ENCODE measurements at places on chromosomes 5 and 9.

DNA sequence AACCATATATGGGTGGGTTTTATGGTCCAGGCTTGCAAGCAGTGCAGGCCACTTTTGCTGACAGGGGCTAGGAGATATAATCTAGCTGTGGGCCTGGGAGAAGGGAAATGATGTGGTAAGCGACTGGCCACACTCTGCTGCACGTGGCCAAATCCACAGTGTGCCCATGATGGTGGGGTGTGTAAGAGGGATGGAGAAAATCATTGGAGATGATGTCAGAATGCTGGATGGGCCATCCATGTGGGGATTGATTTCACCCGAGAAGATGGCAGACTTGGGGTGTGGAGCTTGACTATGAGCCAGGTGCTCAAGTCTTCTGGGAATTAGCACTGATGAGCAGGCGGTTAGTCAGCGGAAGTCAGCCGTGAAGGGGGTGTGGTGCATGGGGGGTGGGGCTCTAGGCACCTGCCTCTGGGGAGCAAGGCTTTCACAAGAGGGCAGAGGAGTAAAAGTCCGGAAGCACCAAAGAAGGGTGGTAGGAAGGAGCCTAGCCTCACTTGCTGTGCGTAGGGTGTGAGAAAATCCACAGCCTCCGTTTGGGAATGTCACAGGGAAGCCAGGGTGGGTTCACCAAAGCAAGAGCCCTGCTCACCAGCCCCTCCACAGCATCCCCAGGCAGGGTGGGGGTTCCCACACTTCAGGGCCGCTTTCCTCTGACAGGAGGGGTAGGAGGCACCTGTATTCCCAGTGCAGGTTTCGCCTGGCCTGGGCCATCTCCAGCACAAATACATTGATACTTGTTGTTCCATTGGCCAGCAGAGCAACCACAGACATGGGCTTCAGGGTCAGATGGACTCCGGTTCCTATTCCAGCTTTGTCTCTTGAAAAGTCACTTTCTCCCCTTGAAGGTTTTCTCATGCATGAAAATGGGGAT lies 44.5 kb upstream of the ANGPTL2 start:
- DNase-seq = no peak

DNA sequence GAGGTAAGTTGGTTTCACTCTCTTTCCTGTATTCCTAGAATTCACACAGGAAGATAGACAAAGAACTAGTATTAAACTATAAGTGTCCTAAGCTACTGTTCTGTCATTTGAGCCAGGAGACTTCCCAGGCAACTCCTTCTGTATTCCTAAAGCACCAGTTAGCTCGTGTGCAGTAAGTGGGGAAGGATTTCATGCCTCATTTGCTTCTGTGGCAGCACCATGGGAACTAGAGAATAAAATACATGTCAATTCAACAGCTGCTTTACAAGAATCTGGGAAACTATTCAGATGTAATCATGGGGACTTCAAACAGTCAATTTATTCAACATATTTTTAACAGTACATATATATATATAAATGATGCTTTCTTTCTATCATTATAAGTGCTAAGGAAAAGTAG lies 762.3 kb downstream of the PRELID2 start:
- no peak for DNase-seq

DNA sequence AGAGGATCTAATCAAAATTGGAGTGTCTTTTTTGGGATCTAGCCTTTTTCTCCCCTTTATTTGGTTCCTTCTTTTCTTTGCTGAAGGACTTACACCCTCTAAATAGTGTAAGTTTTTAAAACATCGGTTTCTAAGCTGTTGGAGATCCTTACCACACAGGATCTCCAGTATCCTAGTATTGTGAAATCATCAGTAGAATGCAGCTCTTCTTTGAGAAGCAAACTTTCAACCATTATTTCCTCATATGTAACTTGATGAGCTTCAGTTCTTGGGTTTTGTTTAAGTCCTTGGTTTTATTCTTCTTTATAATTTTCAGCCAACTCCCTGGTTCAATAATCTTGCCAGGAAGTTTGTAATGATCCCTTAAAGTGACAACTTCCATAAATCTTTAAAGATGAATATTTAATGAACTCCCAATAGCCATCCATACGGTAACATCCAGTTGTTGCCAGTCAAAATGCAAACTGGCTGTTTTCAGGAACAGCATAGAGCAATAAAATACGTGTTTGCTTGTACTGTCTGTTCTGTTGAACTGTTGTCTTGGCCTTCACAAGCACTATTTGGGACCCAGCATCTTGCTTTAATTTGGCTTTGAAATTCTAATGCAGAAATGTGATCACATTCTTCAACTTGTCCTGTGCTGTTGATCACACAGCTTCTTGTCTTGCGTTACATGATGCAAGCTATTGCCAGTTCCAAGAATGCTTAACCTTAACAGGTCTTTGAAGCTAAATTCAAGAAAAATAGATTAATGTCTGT lies 34.8 kb upstream of the TTC23L start:
- peak; percentile 29 for DNase-seq

- peak; percentile 62 for DNase-seq
These were observed 12.1 kb upstream of the POC5 start for GRCh38 chr5:75729321-75729720.

GRCh38 chr5:117318528-117318927 lies 743.9 kb upstream of the SEMA6A start:
- DNase-seq = no peak

- no peak for DNase-seq
These were observed 243.0 kb upstream of the ITGA1 start for GRCh38 chr5:52544738-52545137.

DNA sequence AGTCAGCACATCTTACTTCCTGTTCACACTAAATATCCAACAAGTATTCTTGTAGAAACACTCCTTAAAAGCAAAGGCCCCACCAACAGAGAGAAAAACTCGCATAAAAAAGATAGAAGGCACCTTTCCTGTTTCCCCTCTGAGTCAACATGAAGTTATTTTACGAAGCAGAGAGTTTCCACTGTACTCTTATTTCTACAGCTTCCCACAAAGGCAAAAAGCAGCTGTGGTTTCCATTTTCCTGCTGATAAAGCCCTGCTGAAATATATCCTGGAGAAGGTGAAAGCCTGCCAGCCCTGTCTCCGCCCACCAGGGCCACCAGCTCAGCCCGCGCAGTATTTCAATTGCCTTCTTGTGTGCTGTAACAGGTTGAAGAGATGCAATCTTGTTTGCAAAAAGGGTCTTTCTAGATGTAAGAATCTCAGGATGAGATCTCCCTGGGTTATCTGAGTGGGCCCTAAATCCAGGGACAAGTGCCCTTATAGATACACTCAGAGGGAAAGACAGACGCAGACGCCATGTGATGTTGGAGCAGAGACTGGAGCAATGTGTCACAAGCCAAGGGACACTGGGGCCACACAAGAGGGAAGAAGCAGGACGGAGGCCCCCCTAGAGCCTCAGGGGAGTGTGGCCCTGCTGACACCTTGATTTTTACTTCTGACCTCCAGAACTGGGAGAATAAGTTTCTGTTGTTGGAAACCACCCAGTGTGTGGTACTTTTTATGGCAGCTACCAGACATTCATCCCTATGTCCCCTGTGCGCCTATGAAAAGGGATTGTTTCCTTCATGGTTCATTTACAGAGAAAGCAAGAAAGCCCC lies 19.9 kb downstream of the SEMA4D start:
- peak; percentile 80 for DNase-seq

DNA sequence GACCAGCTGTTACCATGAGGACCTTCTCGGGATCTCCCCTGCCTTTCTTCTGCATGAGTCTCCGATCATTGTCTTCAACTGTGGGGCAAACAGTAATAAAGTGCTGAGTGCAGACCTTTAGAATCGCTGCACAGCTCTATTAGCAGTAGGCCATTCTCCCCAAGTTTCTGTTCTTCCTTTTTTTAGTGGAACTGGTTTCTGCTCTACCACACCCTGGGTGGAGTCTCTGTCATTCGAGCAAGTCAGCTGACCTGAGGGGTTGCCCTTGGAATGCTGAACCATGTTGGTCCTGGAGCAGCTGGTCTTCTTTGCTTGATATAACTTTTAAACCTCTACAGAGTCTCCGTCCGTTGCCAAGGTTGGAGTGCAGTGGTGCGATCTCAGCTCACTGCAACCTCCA lies 33.4 kb upstream of the GNPDA1 start:
- DNase-seq = no peak

DNA sequence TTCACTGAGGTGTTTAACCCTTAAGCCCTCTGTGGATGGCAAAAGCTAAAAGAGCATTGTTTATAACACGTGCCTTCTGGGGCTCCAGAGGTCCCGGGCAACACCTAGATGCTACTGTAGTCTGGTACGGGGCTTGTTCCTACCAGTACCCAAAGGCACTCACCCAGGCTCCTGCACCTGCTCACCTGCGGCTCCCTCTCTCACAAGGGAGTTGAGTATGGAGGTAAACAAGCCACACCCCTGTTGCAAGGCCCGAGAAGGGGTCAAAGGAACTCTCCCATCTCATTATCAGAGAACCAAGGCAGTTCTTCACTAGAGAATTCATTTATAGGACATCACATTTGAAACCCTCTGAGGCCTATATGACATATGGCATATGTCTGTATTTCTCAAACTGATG lies 53.4 kb upstream of the IL6ST start:
- no peak for DNase-seq

DNA sequence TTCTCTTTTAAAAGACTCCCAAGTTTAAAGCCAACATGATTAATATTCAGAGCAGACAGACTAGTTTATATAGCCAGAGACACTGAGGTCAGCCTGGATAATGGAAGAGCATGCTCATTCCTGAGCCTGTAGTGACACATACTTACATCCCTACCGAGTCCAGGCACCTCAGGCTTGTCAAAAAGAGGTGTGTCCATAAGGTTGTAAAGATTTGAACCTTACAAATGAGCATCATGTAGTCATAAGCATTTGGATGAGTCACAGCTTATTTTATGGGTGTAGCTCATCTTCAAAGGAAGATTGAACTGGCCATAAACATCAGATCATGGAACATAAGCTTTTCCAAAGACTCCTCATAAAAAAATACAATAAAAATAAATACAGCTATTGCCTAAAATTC lies 333.5 kb downstream of the EFNA5 start:
- DNase-seq = no peak

DNA sequence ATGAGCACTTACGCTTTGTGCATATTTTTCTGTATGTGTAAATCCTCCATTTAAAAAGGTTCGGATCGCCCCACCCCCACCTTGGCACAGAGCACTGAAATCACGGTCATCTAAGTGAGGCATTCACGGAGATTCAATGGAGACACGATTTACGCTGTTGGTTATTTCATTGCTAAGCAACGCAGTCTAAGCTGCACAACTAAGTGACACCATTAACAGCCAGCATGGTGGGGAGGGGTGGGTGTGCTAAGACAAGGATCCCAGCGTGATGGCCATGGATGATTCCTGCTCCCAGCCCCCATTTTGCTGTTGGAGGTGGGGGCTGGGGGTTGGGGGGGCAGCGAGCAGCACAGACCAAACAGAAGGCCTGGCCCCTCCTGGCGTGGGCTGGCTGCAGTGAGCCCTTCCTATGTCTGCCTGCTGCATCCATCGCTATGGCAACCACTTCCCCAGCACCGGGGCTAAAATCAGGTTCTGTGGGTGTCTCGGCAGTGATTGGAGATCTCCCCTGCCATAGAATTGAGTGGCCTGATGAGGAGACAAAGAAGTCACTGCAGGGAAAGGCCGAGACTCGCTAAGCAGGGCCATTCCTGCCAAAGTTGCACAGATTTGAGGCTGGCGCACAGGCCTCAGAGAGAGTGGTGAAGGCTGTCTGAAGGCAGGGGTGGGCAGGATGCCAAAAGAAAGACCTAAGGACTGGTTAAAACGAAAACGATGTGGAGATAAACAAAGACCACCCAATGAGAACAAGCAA lies 14.3 kb upstream of the MARCHF6 start:
- DNase-seq = no peak

- DNase-seq = no peak
These were observed 193.1 kb downstream of the HSD17B3 start for GRCh38 chr9:96108691-96109380.

DNA sequence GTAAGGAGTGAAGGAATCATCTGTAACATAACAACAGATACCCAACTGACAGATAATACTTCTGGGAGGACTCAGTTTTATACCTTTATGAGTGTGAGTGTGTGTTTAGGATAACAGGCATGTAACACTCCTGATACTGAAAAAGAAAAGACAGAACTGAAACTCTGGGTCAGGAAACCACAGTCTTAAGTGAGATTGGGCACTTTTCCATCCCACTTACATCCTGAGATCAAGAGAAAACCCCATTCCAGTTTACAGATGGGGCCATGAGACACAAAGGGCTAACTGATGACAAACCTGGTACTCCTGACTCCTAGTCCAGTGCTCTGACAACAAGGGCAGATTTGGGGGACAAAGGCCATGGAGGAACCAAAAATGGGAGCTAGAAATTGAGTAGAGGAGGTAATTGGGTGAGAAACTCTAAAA lies 18.0 kb downstream of the IL5 start:
- no peak for DNase-seq

GRCh38 chr5:178428341-178429155 lies 161.6 kb downstream of the COL23A1 start:
- no peak for DNase-seq

DNA sequence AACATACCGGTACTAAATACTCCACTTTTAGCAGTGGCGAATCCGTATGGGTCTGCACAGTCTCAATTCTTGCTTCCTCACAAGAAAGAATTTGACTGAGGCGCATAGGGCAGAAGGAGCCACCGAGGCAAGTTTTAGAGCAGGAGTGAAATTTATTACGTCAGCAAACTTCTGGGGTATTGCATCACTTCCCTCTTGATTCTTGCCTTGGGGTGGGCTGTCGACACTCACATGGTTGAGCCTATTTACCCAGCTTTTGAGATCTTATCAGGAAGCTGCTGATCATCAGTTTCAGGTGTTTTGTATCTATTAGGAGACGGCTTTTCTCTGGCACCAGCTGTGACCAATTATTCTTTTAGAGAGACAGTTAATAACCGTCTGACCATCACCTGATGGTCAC lies 111.5 kb upstream of the CCNH start:
- no peak for DNase-seq

GRCh38 chr9:108631496-108632285 lies 224.1 kb downstream of the ACTL7B start:
- no peak for DNase-seq

DNA sequence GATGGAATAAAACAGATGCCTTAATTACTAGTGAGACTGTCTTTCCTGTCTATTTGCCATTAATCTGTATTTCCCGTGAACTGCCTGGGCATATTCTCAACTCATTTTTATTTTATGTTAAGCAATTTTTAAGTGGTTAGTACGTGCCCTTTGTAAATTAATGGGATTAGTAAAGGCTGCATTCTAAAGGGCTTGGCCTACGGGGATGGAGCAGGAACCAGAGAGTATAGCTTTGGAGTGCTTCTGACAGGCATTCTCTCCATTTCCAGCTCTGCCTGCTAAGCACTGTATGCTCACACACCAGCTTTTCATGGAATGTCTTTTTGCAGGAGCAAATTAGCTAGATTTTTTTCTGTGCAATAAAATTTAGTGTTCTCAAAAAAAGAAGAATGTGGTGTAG lies 241.2 kb downstream of the MCTP1 start:
- DNase-seq = no peak

- DNase-seq = no peak
These were observed 422.2 kb downstream of the NR2F1-AS1 start for GRCh38 chr5:93158841-93159240.

Data from fibroblast of pulmonary artery (primary cell).